ENCODE measurements at places on chromosomes 3 and 15.
A peak's percentile ranks its signal among the peaks of the same experiment; 100 is the strongest.

DNA sequence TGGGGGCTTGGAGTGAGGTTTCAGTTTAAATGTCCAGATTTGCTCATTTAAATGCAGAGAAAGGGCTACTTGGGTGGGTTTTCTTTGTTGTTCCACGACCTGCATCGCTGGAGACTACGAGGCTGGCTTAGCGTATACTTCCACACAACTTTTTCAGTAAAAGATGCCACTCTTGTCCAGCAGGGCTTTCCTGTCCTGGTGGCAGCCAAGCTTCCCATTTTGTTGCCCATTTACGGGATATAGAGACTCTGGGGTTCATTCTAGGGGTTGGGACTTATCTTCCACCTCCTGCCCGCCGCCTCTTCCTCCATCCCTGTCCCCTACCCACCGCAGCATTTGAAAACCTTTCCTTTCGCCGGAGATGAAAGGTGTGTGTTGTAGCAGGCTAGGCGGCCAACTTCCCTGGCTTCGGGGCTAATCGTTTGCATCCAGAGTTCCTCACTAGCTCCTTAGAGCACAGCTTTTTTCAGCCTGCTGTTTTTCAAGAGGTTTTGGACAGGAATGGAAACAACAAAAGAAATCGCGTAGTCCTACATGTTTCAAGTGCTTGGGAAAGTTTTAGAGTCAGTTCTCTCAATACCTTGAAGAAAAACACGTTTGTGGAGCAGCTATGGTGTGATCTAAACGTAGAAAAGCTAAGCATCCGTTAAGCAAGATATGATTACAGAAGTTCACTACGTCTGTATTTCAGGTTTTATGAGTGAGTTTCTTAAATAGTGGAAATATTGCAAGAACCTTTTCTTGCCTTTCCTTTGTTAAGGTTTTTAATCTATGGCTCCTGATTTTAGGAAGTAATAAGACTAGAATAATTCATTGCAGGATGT is 843 bp downstream of the CHRNA5 start:
- DNase-seq: no peak

GRCh38 chr15:70111203-70112073 is 13.7 kb upstream of the TLE3 start:
- peak; percentile 37 for DNase-seq

DNA sequence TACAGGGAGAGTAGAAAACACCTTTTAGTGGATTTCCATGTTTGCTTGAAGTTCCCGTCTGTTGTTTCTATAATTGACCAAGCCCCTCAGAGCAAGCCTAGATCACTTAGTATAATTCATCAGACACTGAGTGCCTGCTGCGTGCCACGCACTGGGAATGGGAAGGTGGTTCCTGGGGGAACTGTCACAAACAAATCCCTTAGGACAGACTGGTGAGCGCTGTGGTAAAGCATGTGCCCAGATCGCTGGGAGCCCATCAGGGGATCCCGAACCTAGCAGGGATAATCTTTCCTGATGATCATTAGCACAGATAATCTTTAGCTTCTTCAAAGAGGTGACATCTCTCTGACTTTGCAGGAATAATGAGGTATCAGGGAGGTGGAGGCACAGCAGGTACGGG is 9.6 kb downstream of the MRPS11 start:
- no peak for DNase-seq

DNA sequence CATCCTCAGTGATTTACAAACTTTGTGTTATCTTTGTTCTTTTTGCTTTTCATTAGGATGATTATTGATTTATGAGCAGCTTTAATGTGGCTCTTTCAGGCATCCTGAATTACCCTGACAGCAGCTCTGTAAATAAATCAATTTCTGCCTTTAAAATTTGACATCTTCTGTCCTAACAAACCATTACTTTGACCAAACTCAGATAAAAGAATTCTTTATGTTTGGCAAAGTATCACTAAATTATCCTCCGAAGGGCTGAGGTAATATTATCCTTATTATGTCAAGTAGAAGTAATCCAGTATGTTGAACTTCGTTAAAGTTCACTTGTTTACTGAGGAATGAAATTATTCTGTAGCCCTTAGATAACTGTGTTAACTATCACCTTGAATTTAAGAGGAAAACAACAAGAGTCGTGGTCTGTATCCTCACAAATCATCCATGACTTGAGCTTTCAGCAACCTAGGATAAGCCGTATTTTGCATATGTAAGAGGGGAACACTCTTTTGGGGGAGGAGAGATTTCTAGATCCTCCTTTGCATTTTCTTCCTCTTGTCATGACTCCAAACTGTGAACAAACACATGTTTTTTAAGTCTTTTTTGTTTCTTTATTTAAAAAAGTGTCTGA is 173.2 kb upstream of the STAC start:
- no peak for DNase-seq

DNA sequence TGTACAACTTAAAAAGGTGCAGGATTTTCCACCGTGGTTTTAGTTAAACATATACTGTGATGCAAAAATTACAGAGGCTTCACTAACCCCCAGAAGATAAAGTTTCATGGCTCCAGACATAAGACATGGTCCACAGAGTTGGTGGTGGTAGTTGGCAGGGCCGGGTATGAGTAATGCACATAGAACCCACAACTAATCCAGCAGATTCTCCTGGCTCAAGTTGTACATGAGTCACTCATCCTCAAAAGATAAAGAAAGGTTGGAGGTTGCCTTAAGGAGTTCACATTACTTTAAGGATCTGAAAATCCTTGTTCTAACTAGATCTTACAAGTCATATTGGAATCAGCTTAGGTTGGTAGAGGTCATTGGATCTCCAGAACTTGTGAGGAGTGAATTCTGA is 98.3 kb upstream of the ZBTB20 start:
- DNase-seq: no peak

- peak; percentile 37 for DNase-seq
Observed at GRCh38 chr3:23916152-23916885, 471 bp downstream of the NKIRAS1 start.

DNA sequence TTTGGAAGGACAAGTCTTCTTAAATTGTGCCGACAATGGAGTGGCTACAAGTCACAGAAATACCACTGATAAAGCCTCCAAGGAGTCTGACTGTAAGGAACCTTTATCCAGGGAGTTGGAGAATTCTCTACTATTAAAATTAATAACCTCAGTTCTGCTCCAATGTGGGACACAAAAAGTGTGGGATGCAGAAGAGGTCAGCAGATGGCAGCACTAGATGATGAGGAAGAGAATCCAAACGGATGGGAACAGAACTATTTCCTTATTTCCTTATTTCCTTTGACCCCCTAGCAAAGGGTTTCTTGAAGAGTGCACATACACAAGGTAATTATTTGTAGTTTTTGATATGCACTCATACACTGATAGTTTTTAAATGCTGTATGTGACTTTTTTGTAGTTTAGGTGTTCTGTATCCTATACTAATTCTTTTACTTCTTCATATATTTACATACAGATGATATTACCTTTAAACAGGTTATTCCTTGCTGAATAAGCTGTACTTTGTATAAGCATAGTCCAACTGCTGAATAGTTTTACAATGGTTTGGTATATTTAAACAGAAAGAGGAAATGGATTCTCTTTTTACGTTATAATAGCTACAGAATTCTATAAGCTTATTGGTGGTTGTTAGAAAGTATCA is 25.6 kb upstream of the NLGN1 start:
- no peak for DNase-seq

All from Jurkat, Clone E6-1 (cell line).